Left renal cortex interstitium (tissue), 4 donors: ENCODE measurements at places on chromosomes 11 and 22. TPM values are rescaled to one million over a fixed set of nuclear protein-coding genes. Genes with fewer than 3 reads are reported as not detected.

- DNase-seq, result no peak
Observed at GRCh38 chr11:133984828-133985227, 28.1 kb upstream of the IGSF9B start.

- no peak for DNase-seq
Observed at GRCh38 chr11:12187399-12187798, 77.0 kb downstream of the MICAL2 start.

GRCh38 chr11:19848219-19848618 lies 135.6 kb downstream of the NAV2 start:
- DNase-seq, result no peak

DNA sequence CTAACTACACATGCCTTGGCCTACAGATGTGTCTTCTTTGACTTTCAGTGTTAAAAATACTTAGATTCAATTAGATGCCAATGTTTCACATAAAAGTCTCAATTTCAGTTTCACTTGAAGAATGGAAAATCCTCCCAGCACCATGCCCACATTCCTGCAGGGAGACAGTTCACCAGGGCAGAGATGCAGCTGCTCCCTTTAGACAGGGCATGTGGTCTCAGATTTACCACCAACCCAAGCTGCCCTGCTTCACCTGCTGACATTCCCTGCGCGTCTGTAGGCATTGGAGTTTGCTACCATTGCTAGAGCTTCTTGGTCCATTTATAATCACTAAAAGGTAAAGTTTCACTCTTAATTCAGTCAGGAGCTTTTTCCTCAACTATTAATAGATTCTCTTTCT lies 113.9 kb downstream of the ARFGAP2 start:
- DNase-seq, result no peak

KRTAP5-9 gene
- polyA plus RNA-seq, result 0.34 TPM

CWF19L2 gene
- 19.0 TPM for polyA plus RNA-seq

SCYL1 gene
- polyA plus RNA-seq, result 85.3 TPM

APOBEC3A gene
- polyA plus RNA-seq, result 0.17 TPM
